ENCODE measurements at places on chromosomes 7 and 10. TPM values are rescaled to one million over a fixed set of nuclear protein-coding genes. Genes with fewer than 3 reads are reported as not detected.

GNG11 gene
- total RNA-seq, result 11.0 TPM

TMEM236 gene
- 0.60 TPM for total RNA-seq

SLC29A4 gene
- total RNA-seq, result 0.77 TPM

CCDC146 gene
- 1.9 TPM for total RNA-seq
